Stimulated activated CD4-positive, alpha-beta T cell treated with anti-CD3 and anti-CD28 coated beads, Interleukin-12 subunit alpha, Interleukin-12 subunit beta, amount 100 ng/mL, for 24 hours (primary cell): ENCODE measurements at places on chromosomes 2 and 18.

DNA sequence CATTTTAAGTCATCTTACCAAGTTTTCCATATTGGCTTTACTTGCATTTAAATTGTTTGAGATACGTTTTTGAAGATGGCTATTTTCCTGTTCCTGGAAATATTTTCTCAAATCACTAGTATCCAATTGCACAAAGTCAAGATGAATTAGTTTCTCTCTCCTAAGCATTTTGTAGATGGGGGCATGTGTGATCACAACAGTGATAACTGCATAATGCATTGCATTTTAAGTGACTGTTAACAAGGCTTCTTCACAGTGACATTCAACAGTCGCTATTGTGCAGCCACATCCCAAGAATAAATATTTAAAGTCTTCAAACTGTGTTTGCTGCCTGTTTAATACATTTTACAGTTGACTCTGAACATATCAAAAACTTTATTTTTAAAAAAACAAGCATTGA lies 694.2 kb upstream of the CDH7 start:
- DNase-seq = no peak

GRCh38 chr18:13570216-13570615 lies 156.1 kb downstream of the FAM210A start:
- no peak for DNase-seq

DNA sequence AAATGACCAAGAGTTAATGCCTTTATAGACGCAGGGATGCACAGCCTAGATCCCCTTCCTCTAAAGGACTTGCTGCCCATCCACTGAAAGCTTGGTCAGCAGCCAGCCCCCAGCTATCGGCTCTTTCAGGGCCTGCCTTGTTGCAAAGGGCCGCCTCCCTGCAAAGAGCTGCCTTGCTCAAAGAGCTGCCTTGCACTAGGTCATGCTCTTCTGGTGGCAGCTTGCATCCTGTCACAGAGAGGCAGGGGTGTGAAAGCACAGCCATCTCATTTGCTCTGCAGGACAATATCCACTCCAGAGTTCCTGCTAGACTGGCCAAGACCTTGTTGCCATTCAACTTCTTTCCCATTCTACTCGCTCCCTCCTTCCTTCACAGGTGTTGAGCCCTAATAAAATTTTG lies 137.1 kb downstream of the MCFD2 start:
- no peak for DNase-seq

DNA sequence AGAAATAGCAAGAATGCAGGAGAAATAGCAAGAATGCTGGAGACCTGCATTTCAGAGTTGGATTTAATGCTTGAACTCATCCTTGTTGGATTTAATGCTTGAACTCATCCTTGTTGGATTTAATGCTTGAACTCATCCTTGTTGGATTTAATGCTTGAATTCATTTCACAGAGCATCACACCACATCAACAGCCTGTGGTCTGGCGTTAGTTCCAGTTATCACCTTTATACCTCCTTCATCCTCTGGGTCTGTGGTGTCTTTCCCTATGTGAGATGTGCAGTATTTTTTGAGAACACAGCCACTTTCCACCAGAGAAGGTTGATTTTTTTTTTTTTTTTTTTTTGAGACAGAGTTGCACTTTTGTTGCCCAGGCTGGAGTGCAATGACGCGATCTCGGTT lies 546.4 kb upstream of the SOX11 start:
- DNase-seq = no peak

DNA sequence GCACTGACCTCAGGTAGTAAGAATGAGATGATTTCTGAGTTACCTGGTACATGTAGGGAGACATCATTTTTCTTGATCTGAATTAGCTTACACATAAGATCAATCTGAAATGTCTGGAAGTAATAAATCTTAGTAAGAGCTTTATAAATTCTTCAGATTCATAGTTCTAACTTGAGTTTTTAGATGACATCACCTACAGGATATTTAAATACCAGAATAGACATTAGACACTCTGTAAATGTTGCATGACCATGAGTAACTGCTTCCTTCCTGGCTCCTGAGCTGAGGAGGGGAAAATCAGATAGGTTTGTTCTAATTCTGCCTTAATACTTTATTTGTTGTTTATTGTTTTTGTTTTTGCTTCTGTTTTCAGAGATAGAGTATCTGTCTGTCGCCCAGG lies 181.8 kb downstream of the PHLPP1 start:
- DNase-seq = no peak

- DNase-seq = no peak
Measured at GRCh38 chr2:102037681-102038080, 45.9 kb downstream of the IL1R2 start.

DNA sequence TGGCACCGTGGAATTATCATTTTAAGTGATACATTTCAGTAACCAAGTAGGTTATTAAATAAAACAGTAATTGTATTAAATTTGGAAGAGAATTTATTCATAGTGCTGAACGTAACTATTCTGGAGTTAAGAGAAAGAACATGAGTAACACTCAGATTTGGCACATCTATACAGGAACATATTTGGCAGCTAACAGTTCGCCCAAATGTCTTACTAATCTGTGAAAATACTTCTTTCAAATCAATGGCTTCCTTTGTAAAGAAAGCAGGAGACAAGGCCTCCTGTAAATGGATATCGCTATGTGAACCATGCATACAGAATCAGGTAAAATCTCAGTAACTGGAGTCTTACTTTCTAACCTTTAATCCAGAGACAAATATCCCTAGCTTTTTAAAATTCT lies 64.4 kb downstream of the ZNF516 start:
- no peak for DNase-seq

DNA sequence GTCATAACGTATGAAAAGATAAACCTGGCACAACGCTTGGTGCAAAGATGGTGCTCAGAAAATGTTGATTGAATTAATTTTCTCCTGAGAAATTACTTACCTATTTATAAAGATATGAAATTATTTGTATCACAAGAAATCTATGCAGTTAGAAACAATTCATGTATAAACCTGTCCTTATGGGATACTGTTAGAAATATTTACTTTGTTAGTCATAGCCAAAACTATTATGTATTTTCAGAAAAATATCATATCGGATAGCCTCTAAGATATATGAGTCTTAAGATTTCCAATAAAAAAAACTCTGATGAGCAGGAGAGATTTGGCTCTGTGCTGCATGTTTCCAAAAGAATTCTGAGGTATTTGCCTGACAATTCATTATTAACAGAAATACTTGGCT lies 880.7 kb downstream of the LRRTM4 start:
- DNase-seq = no peak

DNA sequence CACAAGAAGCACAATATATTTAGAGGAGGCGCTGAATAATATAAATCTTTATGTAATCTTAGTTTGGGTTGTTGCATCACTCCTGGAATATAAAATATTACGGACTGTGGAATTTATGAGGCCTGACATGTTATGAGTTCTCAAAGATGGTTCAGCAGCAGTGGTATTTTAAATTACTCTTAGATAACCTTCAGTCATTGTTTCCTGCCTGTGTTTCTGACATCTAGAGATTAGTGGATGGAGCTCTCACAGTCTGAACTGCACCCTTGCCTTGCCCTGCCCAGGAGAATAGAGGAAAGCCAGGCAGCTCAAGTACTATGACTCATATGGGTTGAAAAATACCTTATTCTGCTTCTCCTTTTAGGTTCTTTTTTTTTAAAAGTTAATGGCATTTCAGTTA lies 70.0 kb downstream of the ACSL3 start:
- DNase-seq = no peak

DNA sequence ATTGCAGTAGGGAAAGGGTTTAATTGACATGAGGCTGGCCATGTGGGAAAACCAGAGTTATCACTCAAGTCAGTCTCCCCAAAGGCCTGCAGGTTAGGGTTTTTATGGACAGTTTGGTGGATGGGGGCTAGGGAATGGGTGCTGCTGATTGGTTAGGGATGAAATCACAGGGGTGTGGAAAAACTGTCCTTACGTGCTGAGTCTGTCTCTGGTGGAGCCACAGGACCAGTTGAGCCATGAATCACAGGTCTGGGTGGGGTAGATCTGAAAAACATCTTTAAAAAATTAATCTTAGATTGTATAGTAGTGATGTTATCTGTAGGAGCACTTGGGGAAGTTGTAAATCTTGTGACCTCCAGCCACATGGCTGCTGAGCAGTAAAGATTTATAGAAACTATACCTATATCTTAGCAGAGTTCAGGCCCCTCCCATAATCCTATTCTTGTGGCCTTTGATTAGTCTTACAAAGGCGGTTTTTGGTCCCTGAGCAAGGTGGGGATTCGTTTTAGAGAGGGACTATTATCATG lies 139.6 kb downstream of the COMMD1 start:
- no peak for DNase-seq

- DNase-seq = no peak
Measured at GRCh38 chr18:63271881-63272299, 47.7 kb downstream of the BCL2 start.

DNA sequence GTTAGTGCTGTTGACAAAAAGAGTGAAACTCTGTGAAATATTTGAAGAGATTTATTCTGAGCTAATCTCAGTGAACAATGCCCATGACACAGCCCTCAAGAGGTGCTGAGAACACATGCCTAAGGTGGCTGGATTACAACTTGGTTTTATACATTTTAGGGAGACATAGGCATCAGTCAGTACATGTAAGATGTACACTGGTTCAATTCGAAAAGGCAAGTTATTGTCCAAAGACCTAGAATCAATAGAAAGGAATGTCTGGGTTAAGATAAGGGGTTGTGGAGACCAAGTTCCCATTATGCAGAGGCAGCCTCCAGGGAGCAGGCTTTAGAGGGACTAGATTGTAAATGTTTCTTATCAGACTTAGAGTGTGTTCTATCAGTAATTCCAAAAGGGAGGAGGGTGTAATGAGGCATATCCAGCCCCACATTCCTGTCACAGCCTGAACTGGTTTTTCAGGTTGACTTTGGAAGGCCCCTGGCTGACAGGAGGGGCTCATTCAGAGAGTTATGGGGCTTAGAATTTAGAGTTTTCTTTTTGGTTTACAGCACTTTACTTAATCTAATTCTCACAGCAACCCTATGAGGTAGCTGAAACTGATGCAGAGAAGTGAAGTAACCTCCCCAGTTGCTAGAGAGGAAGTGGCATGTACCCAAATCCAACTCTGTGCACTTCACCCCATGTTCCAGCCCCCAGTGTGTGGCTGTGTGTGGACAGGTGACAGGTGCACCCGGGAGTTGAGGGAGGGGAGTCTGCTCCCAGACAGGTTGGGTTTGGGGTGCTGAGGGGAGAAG lies 28.3 kb upstream of the ASAP2 start:
- DNase-seq = no peak

- no peak for DNase-seq
Measured at GRCh38 chr2:241217320-241218031, 29.0 kb downstream of the ANO7 start.

- no peak for DNase-seq
Measured at GRCh38 chr2:10774394-10774793, 38.2 kb downstream of the PDIA6 start.

DNA sequence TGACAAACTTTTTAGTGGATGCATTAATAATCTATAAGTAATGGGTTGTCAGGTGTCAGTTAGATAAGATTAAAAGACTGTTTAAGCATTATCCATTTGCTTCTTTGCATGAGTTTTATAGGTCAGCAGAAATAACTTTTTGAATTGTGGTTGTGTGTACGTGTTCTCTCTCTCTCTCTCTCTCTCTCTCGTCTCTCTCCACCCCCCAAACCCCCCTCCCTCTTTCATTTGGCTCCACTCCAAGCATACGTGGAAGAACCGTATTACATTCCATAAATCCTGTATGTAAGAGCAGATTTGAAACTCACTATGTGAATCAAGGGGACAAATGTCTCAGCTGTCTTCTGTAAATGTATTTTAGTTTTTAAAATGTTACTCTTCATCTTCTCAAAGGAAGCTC lies 120.2 kb downstream of the MEIS1 start:
- no peak for DNase-seq

- no peak for DNase-seq
Measured at GRCh38 chr2:197937814-197938213, 133.4 kb downstream of the PLCL1 start.

DNA sequence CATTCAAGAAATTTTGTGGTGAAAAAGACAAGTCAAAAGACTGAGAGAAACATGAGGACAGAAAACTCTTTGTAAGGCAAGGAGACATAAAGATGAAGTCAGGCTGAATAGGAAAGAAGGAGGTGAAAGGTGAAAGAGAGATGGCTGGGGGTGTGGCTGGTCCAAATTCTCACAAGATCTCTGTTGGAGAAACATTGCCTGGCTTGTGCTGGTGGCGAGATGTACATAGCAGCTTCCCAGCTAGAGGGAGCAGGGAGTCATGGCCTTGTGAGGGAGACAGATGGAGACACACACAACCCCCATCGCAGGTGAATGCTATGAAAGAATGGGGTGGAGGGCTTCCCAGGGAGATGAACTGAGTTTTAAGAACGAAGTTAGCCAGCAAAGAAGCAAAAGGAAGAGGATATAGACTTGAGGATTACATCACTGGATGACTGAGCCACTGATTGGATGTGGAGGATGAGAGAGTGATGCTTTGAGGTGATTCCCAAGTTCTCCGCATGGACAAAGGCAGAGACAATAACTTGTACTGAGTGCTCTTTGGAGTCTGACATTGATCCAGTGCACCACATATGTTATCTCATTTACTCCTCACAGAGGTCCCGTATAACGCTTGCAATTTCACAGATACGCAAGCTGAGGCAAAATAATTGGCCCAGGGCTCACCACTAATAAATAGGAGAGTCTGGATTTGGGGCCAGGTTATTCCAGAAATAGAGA lies 3.7 kb upstream of the EMX1 start:
- DNase-seq = no peak

DNA sequence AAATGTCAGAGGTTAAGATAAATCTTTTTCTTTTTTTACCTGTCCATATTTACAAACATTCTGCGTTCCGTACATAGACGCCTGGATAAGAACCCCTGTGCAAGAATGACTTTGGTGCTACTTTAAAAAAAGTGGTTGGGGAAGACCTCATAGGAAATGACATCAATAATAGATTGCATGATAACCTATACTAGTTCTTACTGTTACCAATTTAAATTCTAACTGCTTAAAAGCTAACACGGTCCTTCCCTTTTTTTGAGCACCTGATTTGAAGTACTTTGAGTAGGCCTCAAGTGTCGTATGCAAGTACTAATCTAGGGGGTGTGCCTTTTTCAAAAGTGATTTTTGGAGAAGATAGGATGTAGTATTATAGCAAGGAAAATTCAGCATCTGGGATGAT lies 2.1 kb downstream of the SLC39A10 start:
- DNase-seq = no peak
